Stimulated activated CD4-positive, alpha-beta T cell treated with anti-CD3 and anti-CD28 coated beads, Interleukin-12 subunit alpha, Interleukin-12 subunit beta, amount 100 ng/mL, for 48 hours (primary cell): ENCODE measurements at places on chromosomes 11 and 22.

DNA sequence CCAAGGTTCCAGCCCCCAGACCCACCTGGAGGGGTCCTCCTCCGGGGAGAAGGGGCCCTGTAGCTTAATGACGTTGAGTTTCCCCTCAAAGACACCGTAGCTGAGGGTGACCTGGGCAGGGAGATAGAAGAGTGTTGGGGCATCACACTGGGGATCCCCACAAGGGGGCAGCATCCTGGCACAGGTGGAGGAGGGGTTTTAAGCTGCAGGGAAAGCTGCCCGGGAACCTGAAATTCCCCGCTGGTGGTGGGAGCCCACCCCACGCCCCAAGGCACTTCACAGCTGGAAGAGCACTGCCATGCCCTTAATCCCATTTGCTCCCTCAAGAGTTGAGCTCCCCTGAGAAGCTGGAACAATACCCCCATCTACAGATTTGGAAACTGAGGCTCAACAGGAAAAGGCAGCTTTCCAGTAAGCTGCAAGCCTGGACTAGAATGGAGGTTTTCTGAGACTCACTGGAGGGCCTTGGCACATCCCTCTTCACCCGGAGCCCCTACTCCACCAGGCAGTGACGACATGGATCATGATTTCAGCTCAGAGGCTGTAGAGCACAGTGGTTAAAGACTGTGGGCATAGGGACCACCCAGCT, 13.7 kb downstream of the MFNG start:
- no peak for DNase-seq

- DNase-seq = no peak
Observed at GRCh38 chr22:30314915-30315314, 11.8 kb downstream of the TBC1D10A start.

DNA sequence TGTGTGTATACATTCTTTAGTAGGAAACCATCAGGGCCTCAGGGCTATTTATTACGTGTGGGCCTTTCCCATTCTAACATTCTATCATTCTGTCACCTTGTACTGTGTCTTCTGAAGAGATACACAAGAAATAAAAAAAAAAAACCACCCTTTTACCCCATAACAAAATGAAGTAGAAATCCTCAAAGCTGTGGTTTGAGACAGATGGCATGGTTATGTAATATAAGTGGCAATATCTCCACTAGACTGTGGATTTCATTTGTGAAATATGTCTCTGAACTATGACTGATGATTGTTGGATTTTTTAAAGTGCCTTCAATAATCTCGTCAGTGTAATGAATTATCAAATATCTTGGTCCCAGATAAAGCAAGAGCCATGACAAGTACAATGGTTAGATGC, 150.0 kb upstream of the BLID start:
- DNase-seq = no peak

GRCh38 chr11:76335842-76336241, 45.1 kb downstream of the THAP12 start:
- no peak for DNase-seq

GRCh38 chr11:116175707-116176106, 597.1 kb downstream of the BUD13 start:
- DNase-seq = no peak

DNA sequence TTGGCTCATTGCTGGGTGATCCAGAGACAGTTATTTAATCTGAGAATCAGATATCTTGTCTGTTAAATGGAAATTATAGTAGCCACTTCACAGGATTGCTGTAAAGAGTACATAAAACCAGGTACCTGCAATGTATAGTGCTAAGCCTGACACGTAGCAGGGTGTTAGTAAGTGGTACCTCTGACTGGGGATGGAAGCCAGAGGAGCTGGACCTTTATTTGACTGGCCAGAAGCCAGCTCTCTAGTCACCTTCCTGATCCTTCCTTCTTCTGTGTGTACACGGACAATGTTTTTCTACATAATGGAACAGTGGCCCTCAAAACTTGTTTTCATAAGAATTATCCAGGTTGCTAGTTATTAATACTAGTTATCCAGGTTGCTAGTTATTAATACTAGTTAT, 25.5 kb upstream of the EHF start:
- DNase-seq = no peak
